ENCODE measurements at places on chromosomes 7 and 10.

DNA sequence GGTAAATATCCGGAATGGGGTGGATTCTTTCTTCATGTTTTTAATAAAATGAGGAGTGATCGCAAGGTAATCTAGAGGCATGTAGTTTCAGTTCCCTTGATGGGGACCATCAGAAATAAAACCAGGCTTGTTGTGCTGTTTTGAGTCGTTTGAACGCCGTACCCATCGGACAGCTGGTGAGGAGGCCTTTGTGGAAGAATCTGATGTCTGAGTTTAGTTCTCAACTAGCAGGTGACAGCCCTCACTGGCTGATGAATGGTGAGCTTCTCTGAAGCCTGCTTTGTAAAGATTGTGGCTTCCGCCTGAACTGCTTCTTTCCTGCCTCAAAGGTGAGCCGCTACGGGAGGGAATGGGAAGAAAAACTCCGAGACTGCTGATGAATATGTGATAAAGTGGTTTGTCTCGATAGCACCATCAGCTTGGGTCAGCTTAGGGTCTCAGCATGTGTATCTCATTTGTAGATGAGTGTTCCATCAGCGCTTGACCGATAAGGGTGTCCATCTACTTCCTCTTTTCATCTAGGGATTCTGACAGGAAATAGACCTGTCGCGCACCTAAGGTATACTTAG lies 977 bp downstream of the TMEM248 start:
- DNase-seq = peak; percentile 5

DNA sequence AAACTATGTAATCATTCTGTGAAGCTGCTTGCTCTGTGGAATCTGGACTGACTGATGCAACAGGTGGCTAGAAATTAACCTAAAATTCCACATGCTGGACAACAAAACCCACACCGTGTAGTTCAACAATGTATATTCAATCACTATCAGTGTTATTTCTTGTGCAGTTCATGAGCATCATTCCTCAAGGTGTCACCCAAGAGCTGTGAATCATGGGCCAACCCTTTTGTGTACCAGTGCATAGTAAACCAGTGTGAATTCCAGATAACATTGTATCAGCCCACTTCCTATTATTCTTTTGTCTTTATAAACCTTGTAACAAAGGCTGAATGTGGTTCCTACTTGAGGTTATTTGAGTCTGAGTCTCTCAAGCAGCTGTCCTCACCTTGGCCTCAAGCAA lies 905.2 kb upstream of the ZNF722 start:
- DNase-seq = no peak

DNA sequence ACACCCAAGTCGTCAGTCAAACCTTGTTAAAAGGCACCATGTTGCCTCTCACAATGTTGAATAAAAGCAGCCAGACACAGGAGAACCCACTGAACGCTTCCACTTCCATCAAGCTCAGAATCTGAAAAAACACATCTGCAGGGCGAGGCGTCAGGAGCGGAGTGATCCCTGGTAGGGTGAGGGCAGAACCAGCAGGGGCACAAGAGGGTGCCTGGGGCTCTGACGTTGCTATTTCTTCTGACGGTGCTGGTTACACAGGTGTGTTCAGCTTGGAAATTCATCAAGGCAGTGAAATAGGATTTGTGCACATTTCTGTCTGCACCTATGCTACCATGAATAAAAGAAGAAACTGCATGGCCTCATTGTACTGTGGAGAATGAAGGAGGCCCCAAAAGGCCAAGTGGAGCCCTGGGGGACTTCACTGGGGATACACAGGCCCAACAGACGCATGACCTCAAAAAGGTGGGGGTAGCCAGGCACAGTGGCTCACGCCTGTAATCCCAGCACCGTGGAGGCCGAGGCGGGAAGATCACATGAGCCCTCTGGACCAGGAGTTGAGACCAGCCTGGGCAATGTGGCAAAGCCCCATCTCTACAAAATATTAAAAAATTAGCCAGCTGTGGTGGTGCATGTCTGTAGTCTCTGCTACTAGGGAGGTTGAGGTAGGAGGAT lies 19.2 kb upstream of the NCAPG2 start:
- no peak for DNase-seq

- no peak for DNase-seq
Observed at GRCh38 chr7:41268878-41269277, 434.0 kb downstream of the INHBA start.

- no peak for DNase-seq
Observed at GRCh38 chr10:104923501-104923900, 282.4 kb downstream of the SORCS3 start.

DNA sequence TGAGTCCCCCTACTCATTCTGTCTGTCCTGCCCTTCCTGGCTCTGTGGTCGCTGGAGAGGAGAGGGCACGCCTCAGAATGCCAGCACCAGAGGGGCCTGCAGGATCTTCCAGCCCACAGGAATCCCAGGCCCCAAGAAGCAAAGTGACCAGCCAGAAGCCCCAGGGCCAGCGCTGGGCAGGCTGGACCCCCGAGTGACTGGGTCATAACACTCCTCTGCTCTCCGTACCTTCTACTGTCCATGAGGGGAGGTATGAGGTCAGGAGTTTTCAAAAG lies 102.6 kb upstream of the GPR26 start:
- no peak for DNase-seq
